ENCODE measurements at places on chromosomes 5 and 9.

DNA sequence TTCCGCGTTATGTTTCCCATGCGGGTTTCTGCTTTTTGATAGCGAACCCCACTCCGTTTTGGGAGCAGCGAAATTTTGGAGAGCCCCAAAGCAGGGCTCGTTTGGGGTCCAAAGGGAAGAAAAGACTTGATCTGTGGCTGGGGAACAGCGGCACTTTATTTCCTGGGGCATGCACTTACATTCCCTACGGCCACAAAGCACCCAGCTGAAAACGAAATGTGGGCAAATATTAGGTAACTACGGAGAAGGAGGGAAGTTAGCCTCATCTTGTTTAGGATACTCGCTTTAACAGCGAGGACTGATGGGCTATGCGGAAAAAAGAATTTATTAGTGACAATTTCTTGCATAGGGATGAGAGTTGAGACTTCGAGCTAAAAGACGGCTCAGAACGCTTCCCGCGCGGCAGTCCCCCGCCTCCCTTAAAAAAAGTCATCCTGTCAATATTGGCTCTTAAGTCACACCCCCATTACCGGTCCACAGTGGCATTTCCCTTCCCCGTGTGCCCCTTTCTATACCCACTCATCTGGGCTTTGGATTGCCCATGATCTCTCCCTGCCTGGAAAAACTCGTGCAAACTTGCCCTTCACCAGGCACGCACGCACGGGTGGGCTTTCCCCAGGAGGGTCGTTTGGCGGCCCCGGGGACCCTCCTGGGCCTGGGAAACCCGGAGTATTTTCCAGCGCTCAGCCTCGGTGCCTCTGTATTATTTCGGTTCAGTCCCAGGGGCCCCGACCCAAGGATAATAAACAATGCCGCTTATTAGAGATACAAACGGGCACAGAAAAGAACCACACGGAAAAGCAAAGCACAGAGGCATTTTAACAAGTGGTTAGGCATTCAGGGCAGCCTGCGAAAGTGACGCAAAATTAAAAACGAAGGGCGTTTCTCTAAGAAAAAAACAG, 35.8 kb upstream of the NFIB start:
- no peak for DNase-seq

DNA sequence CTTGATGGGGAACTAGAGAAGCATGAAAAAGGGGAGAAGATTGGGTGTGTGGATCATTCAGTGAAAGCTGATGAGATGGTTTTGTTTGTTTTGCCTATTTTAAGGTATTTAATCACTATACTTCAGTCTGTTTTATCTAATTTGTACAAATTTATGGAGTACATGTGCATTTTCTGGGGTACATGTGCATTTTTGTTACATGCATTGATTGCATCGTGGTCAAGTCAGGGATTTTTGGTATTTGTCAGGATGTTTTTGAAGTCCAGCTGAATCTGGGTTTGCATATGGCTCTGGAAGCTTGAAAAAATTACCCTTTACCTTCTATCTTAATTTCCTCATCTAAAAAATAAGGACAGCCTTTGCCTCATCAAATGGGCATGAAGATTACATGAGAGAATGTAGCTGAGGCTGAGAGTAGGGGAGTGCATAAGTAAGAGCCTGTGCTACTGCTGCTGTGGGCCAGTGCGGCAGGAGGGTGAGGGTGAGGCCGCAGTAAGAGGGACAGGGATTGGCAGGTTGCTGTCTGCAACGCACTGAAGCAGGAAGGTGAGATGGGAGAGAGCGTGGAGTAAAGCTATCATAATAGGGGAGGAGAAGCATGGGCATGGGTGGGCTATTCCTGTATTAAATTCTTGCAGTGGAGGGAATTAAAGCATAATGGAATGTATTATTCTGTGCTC, 139.8 kb downstream of the NPR3 start:
- DNase-seq: no peak

DNA sequence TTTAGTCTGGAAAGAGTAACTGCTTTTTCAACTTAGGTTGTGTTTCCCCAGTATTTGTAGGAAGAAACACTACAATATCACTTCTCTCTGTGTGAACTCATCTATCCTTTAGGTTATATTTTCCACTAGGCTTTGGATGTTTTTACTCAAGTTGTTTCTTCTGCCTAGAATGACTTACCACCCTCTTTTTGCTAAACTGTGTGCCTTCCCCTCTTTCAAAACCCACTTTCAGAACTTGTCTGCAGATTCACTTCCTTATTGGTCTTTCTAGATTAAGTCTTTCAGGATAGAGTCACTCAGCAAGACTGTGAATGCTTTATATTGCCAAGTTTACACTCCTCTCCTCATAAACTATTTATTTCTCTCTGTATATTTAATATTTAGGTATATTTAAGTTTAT, 14.2 kb upstream of the CAST start:
- DNase-seq: no peak

- DNase-seq: no peak
Measured at GRCh38 chr9:20044686-20045085, 255.8 kb upstream of the SLC24A2 start.
